T-helper 17 cell (primary cell): ENCODE measurements at places on chromosomes 5 and 9. TPM values are rescaled to one million over a fixed set of nuclear protein-coding genes. Genes with fewer than 3 reads are reported as not detected.

MSMP gene
- not detected for total RNA-seq

TMEM232 gene
- 0.94 TPM for total RNA-seq

DNA sequence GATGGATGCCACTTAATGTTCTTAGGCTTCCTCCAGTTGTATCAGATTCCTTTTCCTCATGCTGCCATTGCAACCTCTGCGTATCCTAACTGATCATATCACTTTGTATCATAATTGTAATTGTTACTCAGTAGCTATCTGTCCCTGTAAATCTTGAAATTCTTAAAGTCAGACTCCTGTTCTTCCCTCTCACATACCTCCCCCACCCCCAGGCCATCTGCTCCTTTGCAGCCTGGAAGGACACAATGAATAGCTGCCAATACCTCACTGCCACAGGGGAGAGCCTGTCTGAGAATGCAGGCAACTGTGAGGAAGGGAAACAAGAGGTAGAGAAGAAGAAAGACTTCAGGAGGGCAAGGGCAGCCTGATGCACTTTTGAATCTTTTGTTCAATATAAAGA is 228.5 kb downstream of the ENC1 start:
- H3K27me3 ChIP-seq, result peaks cover 68% of the 10 kb centered on the region
- H3K4me3 ChIP-seq, result no peak overlapping the region
- H3K36me3 ChIP-seq, result peaks cover 5% of the 10 kb centered on the region
- no peak overlapping the region for H3K27ac ChIP-seq
- no peak for DNase-seq
- H3K4me1 ChIP-seq, result peaks cover 2% of the 10 kb centered on the region

DNA sequence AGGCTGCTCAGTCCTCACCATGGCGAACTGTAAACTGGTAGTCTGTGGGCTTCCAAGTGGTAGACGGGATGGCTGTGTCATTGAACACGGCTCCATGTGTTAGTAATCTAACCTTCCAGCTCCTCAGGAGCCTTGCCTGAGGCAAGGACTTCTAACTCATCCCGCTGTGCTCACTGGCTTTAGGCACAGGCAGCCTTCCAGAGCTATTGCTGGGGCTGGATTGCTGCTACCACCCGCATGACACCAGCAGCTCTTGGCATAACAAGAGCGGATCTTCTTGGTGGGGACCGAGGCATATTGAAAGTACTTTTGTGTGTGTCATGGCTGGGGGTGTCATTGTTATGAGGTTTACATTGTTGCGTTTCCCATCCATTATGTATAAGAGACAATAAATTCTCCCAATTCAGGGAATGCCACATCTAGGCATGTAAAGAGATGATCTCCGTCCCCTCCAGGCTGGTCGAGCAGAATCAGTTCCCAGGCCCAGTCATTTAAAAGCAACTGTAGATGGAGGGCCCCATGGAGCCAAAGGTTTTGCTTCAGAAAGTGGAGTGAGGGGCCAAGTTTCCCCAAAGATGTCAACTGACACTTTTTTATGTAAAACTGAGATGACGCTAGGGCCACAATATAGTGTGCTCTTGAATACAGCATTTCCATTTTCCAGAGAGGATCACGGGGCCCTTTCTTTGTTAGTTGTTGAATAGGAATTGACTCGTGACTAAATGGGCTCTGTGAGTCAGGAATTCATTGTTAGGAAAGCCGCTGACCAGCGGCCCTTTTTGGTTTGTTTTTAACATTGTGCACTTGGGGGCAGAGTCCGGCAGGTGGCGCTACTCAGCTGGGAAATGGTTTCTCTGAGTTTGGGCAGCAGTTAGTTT is 759.5 kb downstream of the TAF11L14 start:
- no peak overlapping the region for H3K27ac ChIP-seq
- peaks cover 5% of the 10 kb centered on the region for H3K27me3 ChIP-seq
- H3K4me1 ChIP-seq, result peaks cover 2% of the 10 kb centered on the region

GRCh38 chr9:20473515-20474013 is 148.7 kb downstream of the MLLT3 start:
- no peaks in the 10 kb centered on the region for H3K27me3 ChIP-seq
- H3K4me1 ChIP-seq, result peaks cover 23% of the 10 kb centered on the region

GRCh38 chr5:78758169-78758839 is 109.7 kb upstream of the LHFPL2 start:
- no peaks in the 10 kb centered on the region for H3K4me1 ChIP-seq
- H3K4me3 ChIP-seq, result no peak overlapping the region
- no peaks in the 10 kb centered on the region for H3K36me3 ChIP-seq
- no peak for DNase-seq

DNA sequence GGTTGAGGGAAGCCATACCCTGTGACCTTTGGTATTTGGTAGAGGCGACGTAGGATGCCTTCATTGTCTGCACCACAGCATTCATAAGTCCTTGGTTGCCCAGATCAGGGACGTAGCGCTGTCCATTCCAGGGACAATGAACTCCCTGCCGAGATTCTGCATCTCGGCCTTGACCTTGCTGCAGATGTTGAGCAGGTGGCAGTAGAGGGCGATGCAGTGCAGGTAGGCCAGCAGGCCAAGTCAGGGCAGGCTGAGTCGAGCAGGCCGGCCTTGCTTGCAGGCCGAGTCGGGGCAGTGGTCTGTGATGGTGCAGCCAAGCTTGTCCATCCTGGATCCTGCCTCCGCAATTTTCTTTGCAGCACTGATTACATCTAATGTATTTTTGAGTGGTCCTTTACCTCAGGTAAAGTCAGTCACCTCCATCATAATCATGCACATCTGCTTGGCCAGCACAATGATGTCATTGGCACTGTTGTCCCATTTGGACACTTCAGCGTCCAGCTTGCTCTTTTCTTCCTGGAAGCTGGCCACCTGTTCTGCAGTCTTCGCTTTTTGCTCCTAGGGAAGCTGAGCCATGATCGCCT is 93.4 kb upstream of the CCDC112 start:
- peaks cover 13% of the 10 kb centered on the region for H3K27me3 ChIP-seq
- DNase-seq, result no peak
- H3K4me3 ChIP-seq, result no peak overlapping the region
- no peak overlapping the region for H3K27ac ChIP-seq
